ENCODE measurements at places on chromosomes 5 and 9.
A peak's percentile ranks its signal among the peaks of the same experiment; 100 is the strongest.

DNA sequence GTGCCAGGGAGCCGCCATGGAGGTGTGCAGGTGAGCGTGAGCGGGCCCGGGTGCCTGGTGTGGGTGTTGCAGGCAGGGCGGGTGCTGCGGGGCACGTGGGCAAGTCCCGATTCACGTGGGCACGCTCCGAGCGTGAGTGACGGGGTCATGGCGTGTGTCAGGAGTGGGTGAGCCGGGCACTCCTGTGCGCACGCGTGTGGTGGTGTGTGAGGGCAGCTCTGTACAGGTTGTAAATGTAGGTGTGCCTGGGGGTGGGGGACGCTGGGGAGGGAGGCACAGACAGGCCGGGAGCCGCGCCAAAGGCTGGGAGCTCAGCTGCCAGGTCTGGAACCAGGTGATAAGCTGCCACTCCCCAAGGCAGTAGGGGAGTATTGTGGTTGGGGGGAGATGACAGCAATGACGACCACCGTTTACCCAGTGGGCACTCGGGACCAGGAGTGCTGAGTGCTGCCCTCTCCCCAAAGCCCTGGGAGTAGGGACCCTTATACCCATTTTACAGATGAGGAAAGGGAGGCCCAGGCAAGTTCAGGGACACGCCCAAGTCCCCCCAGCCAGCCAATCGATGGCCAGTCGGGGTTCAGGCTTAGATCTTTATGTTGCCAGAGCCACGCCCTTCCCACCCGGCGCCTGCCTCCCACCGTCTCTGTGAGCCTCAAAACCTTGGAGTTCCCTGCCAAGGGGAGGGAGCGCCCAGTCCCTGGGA, 9.6 kb downstream of the NCS1 start:
- DNase-seq: no peak

DNA sequence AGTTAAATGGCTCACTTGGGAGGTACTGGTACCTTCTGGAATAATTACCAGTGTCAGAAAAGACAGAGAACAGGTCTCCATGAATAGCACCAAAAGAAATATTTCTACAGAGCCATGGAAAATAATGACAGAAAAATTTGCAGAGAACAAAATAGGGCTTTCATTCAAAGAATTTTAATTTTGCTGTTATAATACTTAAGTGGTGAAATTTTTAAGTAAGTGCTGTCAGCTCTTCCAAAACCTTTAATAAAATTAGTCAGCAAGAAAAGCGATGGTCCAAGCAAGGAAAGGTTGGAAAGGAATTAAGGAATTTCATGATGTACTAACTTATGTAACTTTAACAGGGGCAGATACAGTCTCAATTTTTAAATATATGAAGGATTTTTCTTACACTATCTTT, 359.2 kb downstream of the NR2F1-AS1 start:
- DNase-seq: no peak

DNA sequence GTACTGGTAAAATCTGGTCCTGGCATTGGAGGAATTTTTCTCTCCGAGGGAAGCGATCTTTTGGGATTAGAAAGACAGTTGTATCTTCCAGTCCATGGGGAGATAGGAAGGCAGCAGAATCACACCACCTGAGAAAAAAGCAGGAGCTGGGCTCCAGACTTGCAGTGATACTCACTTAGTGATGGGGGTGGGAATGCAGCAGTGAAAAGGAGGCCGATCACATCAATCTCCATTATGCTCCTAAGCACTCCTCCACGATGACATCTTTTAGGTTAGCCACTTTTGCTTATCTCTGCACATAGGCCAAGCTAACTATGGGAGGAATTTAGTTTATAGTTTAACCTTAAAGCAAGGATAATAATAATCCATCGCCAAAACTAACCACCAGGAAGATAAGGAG, 219.0 kb downstream of the DMAC1 start:
- no peak for DNase-seq

DNA sequence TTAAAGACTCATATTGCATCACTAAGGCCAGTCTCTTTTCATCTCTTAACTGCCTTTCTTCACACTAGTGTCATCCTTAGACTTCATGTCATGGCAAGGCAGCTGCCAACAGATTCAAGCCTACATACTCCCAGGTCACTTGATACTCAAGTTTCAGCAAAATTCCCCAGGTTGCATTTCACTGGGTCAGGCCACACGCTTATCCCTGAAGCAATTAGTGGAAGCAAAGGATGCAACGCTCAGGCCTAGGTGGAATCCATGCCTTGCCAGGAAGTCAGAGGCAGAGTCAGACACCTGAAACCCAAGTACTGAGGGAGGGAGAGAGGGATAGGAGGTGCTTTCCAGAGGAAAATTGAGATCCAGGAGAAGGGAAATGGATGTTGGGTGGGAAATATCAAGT, 28.9 kb downstream of the YIPF5 start:
- no peak for DNase-seq

DNA sequence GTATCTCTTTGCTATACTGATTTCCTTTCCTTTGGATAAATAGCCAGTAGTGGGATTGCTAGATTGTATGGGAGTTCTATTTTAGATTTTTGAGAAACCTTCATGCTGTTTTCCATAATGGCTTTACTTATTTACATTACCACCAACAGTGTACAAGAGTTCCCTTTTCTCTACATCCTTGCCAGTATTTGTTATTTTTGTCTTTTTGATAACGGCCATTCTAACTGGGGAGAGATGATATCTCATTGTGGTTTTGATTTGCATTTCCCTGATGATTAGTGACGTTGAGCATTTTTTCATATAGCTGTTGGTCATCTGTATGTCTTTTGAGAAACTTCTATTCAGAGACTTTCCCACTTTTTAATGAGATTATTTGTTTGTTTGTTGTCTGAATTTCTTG, 25.8 kb downstream of the NADK2 start:
- no peak for DNase-seq

DNA sequence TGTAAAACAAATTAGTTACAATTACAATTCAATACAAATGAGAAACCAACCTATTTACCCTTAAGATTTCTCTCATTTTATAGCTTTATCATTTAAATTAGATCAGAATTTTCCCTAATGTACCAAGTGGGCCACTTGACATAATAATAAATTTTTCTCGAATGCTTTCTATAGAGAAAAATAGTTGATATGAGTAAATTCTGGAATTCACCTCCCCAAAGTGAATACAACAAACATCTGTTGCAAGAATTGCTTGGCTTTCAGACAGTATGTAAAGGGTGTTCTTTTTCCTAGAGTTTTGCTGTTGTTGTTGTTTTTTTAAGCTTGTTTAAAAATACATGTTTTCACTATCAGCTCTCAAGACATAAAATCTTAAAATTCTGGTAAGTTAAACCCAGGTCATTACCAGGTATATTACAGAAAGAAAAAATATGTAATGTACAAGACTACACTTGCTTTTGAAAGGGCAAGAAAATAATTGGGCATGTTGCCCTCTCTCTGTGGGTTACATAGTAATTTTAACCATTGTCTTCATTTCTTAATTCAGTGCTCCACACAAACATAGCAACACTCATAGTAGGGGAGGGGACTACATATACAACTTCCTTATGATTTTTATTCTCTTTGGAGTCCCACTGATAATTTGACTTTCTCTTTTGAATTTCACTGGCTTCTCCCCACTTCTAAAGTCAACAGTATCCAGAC, 200.6 kb downstream of the ARL15 start:
- no peak for DNase-seq

DNA sequence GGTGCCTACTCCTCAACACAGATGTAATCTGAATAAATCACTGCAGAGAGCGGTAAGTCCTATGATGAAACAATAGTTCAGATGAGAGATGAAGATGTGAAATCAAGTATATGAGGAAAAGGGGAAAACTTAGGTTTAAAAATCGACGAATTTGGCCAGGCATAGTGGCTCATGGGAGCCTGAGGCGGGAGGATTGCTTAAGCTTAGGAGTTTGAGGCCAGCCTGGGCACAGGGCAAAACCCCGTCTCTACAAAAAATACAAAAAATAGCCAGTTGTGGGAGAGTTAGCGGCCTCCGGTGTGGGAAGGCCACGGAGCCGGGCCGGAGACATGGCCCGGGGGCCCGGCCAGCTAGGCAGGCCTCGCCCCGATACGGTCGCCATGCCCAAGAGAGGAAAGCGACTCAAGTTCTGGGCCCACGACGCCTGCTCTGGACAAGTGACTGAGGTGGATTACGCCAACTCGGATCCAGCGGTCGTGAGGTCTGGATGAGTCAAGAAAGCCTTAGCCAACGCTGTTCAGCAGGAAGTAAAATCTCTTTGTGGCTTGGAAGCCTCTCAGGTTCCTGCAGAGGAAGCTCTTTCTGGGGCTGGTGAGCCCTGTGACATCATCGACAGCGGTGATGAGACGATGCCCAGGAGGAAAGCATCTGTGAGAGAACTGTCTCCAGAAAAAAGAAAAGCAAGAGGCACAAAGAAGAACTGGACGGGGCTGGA, 62.8 kb upstream of the SUB1 start:
- peak; percentile 85 for DNase-seq

DNA sequence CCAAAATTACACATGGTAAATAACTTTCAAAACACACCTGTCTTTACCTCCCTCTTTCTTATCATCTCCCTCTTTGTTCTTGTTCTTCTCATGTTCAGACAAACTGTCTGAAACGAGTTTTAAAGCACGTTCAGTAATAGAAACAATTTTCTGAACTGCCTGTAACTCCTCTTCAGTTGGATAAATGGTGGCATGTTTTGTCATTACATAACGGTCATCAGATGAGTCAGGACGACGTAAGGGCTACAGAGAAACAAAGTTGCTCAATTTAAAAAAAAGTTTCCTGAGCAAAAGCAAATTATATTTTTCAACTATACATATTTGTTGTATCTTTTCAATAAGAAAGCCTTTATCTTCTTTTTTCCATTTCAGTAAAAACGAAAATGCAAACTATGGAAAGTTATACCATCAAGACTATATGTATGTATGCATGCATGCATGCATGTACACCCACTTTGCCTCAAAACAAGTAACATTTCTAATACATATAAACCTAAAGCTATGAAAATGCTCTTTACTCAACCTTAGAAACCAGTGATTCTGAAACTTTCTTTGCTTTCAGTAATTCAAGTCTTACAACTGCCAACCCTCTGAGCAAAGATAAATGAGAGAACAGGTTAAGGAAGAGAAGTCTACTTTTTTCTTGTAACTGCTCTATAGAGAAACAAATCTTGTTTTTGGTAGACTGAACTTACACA, 56.0 kb downstream of the ZFR start:
- DNase-seq: no peak

DNA sequence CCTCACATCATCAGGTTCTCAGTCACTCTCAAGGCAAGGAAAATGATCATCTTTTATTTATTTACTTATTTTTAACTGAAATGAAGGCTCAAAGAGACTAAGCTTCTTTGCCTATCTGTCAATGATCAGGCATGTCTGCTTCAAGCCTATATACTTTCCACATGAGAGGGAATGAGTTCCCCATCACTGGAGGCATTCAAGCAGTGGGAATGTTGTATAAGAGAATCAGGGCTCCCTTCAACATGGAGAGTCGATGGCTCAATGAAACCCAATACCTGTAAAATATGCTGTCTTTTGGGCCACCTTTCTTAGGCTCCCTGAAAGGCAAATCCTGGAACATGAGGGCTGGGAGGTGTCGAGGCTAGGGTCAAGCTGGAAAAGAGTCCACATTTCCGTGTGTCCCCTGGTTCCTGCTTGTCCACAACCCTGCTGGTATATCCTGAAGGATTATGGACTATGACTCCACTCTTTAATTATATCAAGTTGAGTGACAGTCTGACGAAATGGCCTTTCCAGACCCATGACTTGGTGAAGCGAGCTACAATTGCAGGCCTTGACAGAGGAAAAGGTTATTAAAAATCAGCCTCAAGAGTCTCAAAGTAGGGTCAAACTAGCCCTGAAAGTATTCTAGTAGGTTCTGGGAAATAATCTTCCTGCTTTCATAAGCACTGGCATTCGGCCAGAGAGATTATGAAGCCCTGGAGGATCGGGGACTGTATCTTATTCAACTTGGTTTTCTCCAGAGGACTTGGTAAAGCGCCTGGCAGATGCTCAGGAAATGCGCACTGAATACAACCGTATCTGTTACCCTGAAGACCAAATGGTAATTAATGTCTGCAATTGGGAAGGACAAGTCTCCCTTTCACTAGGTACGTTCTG, 145.9 kb upstream of the TBC1D2 start:
- peak; percentile 11 for DNase-seq

GRCh38 chr5:107263387-107264018, 407.2 kb downstream of the EFNA5 start:
- DNase-seq: no peak

- no peak for DNase-seq
These were observed 209.8 kb downstream of the TLE1 start for GRCh38 chr9:81479573-81479972.

DNA sequence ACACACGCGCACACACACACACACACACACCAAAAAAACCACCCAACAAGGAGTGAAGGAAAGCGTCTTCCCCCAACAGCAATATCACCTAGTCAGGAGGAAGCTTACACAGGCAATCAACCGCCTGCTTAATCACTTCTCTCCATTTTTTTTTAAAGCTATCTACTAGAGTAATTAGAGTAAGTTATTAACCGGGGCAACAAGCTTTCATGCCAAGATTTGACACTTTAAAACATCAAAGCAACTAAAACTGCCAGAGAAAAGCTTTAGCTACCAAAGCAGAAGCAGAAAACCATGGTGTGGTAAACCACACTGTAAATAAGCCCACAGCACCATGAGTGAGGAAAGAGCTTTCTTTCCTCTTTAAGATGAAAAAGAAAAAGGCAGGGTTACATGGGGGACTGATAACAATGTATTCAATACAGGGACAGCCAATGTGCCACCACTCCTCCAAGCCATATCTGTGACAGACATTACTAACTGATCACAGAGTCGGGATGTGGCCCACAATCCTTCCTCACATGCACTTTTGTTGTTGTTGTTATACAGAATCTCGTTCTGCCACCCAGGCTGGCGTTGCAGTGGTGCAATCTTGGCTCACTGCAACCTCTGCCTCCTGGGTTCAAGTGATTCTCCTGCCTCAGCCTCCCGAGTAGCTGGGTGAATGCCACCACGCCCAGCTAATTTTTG, 282.1 kb downstream of the CRB2 start:
- no peak for DNase-seq

GRCh38 chr9:21001581-21001980, 29.9 kb downstream of the HACD4 start:
- no peak for DNase-seq

- no peak for DNase-seq
These were observed 183.2 kb downstream of the TMEM161B start for GRCh38 chr5:88085462-88085861.

DNA sequence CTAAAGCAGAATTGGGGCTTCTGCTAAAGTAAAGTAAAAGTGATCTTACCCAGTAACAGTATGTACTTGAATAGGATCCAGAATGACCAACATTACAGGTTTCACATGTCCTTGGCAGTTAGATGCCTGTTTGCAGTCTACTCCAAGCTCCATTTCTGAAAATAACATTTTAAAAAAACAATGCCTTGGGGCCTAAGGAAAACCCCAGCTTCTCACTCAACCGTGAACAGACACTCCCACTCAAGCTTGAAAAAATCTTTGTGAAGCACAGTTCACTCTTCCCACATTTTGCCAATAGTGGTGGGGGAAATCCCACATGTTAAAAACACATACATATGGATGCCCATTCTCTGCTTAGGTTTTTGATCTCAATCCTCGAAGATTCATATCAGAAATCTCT, 304.1 kb downstream of the ARRDC3 start:
- DNase-seq: no peak

Data from fibroblast of skin of scalp (primary cell).